ENCODE measurements at places on chromosomes 5 and 9. TPM values are rescaled to one million over a fixed set of nuclear protein-coding genes. Genes with fewer than 3 reads are reported as not detected.

Gene PPP1R26
- 10.6 TPM for total RNA-seq

Gene FAM240B
- not detected for total RNA-seq

Gene CEMIP2
- total RNA-seq = 108 TPM

Gene TSSK1B
- total RNA-seq = not detected

Gene CNTFR
- total RNA-seq = 116 TPM
